ENCODE measurements at places on chromosomes 1 and 21.

- no peak for DNase-seq
Measured at GRCh38 chr1:63601463-63601862, 8.3 kb downstream of the PGM1 start.

GRCh38 chr21:37001441-37001840, 5.1 kb upstream of the RIPPLY3 start:
- DNase-seq = no peak

DNA sequence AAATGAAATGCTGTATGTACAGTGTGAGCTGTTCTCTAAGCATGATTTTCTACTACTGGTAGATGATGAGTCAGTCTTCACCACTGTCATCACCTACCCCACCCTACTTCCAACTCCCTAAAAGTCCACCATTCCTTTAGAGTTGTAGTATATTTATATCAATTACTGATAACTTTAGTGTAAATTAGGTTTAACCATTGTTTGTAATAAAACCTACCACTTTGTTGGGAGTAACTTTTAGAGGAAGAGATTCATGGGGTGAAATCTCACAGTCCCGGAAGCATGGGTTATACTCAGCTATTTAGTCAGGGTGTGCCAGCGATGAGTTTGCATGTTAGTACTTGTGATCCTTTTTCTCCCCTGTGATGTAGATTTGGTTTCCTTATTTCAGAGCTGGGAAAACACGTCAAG, 17.1 kb downstream of the MORC3 start:
- no peak for DNase-seq

- DNase-seq = peak; percentile 76
Measured at GRCh38 chr1:53478502-53478818, 19.3 kb downstream of the DMRTB1 start.

- DNase-seq = no peak
Measured at GRCh38 chr1:161069731-161070270, at the start of gene ARHGAP30. Gene ARHGAP30, minus strand, starts transcription at chr1:161069891. Its CDS starts 267 bp downstream, at chr1:161069624.

GRCh38 chr1:8348777-8349472, 31.0 kb downstream of the SLC45A1 start:
- DNase-seq = peak; percentile 58

- DNase-seq = no peak
Measured at GRCh38 chr1:183554577-183554976, 35.7 kb downstream of the NCF2 start.

DNA sequence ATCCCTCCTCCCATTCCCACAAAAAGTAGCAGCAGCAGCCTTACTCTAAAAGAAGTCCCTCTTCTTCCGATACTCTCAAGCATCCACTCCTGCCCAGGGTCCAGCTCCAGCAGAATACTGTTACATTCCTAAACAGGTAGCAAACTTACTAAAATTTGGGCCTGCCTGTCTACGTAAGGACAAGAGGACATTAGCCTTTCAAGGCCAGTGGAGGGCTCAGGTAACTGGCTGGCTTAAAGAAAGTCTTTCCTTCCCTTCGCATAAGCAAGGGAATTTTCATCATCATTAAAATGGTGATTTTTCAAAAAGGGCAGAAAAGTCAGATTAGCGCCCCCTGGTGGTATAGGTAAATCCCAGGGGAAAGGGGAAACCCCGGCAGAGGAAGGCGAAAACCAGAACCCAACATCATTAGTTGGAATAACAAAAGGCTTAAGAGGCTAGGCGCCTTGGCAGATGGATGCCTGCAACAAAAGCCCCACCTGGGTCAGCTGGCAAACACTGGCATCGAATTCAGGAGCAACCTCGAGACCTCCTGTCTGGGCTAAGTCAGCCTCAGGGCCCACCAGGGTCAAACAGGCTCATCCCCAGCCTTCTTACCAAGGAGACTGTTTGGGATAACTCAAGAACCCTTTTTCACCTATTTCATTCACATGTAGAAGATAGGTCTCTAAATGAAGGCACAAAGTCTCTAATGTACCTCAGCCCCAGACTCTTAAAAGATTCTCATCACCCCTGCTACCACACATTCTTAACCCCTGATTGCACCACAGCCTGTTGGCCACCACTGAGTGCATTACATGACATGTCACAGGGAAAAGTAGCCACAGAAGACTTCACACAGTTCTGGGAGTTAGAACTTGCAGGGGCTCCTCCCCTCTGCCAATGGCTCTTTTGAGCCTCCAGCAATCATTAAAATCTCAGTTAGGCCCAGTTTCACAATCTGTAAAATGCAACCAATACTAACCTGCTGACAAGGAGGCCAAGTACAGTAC, 36.7 kb downstream of the ERI3 start:
- peak; percentile 53 for DNase-seq

GRCh38 chr1:1730870-1731269, 6.7 kb upstream of the CDK11A start:
- DNase-seq = no peak

DNA sequence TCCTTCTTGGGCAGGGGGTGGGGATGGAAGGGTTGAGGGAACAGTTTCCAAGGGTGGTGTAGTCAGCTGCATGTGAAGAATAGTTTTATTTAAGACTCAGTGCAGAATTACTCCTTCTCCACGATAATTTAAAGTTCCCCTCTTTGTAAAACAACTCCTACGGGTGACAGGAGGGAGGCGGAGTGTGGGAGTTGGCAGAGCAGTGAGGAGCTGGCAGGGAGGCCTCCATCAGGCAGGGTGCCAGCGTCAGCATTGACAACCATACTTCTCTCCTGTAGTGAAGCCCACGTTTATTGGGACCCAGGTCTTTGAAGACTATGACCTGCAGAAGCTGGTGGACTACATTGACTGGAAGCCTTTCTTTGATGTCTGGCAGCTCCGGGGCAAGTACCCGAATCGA, 93.8 kb downstream of the MTR start:
- DNase-seq = no peak

DNA sequence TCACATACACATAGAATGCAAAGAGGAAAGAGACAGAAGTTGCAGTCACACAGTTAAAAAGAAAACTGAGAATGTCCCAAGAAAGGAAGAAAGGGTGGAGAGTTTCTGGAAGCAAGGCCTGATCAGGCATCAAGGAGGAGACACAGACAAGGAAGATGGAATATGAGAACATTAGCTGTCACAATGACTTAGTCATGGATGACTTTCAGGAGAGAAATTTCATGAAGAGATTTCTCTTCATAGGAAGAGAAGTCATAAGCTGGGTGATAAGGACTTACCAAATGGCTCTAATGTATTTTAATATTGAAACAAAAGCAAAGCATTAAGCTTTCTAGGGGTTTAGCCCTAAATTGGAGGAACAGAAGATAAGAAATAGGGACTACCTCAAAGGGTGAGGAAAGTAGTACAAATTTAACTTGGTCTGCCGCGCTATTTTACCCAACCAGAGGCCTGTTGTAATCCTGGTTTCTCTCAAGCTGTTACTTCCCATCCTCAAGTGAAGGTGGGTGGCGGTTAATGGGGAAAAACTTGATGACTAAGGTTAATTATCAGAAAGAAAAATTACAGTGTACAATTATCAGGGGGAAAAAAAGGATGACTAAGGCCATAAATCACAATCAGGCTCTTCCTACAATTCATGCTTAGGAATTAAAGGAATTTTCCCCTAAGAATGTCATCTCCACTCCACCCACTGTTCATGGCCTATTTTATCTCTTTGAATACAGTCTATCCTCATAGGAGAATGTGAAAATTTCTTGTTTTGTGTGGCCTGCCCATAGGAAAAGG, 93.9 kb upstream of the ADGRL2 start:
- DNase-seq = no peak

DNA sequence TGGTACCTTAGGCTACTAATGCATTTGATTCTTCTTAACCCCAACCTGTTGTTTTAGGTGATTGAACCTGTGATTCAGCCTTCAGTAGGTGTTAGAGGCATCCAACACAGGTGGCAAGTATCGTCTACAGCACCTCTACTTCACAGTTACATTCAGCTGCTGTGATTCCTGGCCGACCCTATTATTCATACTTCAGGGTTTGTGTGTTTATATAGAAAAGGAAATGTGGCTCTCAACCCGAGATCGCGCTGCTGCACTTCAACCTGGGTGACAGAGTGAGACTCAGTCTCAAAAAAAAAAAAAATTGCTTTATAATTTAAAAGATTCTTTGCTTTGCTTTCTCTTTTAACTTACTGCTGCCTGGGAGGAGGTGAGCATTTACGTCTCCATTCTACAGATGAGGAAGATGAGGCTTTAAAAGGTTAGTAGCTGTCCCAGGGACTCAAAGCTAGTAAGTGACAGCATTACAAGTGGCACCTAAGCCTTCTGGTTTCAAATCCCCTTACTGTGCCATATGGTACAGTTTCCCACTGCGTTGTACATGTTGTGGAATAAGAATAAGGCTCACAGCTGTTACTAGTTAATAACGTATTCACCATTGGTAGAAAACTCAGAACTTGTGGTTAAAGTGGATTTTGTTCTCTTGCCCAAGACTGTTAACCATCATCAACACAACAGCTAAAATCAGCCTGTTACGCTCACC, 9.9 kb upstream of the GPR25 start:
- DNase-seq = peak; percentile 85

DNA sequence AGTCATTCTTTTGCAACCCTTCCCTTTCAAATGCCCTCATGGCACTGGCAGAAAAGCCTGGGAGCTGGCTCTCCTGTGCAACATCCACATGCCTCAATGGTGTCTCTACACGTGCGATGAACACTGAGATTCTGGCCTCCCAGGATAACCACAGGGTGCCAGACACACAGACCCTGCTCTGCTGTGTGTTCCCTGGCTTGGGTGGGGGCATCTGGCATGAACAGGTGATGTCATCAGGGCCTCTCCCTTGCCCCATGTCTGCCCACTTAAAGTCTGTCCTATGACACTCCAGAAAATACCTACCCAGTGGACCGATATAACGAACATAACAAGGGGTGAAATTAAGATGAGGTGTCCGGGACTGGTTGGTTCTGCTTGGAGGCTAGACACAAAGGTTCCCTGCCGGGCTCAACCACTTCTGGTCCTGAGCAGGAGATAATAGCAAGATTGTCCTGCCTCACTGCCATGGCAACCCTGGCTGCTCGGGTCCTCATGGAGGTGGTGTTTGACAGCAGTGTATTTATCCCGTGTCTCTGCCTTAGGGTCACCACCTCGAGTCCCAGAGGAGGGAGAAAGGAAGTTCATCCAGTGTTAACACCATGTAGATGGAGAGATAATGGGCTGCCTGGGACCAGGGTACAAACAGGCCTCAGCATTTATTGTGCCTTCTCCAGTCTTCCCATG, 19.3 kb downstream of the INSRR start:
- no peak for DNase-seq
